ENCODE measurements at places on chromosomes 3 and 15.

DNA sequence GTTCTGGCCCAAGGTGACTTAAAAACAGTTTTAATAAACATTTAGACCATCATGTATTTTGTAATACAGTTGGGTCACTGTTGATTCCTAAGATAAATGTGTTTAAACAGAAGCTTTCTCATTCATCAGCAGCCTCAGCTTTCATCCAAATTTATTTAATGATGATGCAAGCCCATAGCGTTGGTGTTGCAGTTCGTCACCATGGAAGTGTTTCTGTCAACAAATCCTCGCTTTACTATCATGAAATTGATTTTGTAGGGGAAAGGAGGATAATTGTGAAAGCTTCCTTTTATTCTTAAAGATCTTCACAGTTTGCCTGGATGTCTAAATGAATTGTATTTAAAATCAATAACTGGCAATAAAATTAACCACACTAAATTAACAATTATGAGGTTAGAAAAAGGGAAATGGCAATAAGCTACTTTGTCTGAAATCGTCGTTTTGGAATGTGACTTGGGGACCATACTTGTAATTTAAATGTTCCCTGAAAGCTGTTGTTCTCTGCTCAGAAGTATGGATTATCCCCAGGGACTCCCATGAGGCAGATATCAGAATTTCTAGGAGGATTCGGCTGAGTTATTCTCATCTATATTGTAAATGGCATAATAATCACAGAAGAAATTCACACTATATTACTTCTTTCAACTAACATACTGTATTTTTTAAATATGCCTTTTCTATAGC is 29.0 kb downstream of the CMSS1 start:
- no peak for DNase-seq

DNA sequence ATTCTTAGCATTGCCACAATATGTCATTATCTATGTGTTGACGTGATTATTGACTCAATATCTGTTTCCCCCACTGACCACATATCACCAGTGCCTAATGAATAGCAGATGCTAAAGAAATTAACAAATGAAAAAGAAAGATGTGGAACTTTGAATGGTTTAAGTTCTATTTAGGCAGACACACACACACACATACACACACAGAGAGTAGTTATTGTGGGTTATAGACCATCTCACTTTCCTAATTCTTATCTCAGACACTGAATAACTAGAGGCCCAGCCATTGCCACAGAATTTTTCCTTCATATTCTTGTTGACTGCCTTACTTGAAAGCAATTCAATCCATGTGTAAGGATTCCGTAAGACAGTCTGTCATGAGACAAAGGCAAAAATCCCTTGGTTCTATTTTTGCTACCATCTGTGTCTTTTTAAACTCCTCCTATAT is 61.9 kb upstream of the PHLDB2 start:
- DNase-seq = no peak

DNA sequence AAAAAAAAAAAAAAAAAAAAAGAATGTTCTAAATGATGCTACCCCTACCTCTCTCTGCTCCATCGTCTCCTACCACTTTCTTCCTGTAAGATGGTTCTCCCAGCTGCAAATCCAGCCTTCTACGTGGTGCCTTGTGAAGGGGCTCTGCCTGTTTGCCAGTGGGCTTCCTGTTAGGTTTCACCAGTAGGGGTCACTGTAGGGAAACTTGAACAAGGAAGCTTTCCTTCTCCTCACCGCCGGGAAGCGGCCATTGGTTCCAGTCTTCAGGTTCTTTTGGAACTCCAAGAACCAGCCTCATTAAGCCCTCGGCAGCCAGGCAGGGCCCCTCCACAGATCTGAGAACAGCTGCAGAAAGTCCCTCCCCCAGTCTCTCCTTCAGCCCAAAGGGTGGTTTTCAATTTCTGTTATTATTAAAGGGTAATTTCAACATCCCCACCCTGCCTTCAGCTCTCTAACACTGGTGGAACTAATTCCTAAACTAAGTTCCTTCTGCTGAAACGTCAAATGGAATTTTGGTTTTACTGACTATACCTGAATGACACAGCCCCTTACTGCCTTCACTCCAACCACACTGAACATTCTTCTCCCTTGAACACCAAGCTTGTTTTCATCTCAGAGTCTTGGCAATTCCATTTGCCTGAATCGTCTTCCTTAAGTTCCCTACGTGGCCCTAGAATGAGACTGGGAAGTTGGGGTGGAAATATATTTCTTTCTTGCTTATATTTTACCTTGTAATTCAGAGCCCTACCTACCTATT is 13.5 kb downstream of the MCCC1 start:
- DNase-seq = peak; percentile 29

DNA sequence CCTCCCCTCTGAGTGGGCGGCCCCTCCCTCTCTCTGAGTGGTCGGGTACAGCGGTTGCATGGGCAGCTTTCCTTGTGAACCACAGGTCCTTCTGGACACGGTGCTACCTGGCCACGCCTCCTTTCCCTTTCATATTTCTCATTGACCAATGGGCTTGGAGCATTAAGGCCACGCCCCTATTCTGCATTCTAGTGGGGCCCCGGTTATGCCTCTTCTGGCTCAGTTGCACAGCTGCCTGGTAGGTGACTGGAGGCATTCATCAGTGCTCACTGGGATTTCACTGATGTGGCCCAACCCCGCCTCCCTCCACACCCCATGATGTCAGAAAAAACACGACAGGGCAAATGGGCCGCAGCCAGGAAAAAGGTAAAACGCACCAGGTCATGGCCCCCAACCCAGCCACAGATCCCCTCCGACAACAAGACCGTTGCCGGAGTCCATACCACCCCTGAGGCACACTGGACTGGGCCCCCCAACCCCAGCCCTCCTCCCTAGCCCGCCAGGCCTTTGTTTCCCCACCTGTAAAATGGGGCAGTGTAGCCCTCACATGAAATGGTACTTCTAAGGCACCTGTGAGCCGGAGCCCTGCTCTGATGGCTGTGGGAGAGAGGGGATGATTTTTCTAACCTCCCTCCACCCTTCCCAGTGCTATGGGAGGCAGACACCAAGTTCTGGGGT is 26.3 kb downstream of the NGRN start:
- peak; percentile 24 for DNase-seq
